Stimulated activated CD8-positive, alpha-beta memory T cell treated with anti-CD3 and anti-CD28 coated beads, Interleukin-15, amount 100 ng/mL, for 24 hours (primary cell): ENCODE measurements at places on chromosomes 7 and 10.

DNA sequence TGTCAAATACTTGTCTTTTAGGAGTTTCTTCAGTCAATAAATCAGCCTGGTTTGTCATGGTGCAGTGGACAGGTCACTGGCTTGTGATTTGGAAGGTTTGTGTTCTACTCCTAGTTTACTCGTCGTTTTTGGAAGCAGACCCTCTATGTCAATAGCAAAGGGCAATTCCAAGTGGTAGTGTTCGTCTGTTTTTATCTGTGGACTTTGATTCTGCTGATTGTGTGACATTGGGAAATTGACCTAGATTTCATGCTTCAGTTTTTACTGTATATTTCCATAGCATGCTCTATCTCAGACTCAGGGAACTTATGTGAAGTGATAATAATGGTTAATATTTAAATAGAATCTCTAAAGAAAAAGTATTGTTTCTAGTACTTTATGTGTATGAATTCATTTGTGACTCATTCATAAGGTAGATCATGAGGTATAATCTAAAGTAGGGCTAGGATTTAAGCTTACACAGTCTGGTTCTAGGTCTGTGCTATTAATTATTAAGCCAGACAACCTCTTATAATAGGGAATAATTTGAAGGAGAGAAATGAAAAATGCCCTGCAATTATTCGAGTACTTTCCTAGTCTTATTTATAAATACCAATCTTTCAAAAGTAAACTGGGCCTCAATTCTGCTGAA, 198.1 kb downstream of the REEP3 start:
- no peak for DNase-seq

DNA sequence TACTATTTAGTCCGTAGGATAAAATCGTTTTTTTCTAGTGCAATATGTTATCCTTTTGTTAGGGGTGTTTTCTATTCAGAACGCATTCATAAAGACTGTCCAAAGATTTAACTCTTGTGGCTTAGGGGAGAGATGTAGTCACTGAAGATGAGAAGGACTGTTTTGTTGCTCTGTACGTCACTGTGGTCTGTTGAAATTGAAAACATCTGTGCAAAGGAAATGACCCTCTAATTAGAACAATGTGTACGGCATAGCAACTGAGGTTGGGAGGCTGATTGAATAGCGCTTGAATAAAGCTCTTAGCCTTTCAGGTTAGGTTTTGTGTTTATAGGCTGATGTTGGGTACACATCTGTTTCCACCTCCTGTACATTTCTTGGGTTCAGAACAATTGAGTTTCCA, 453.4 kb upstream of the AKR1E2 start:
- no peak for DNase-seq

- no peak for DNase-seq
Observed at GRCh38 chr10:110931769-110932381, 12.5 kb downstream of the SHOC2 start.

DNA sequence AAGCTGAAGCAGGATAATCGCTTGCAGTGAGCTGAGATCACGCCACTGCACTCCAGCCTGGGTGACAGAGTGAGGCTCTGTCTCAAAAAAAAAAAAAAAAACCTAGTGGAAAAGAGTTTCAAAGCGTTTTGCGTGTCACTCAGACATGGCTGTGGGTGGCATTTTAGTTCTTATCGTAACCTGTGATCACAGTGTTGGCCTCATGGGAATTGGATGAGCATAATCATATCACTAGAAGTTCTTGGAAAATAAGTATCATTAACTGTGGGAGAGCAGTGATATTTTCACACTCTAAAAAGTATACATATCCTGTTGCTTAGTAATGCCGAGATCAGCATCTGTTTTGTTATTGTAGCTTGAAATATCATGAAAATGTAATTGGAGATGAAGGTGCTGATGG, 92.6 kb downstream of the CREM start:
- no peak for DNase-seq

- no peak for DNase-seq
Observed at GRCh38 chr10:12214763-12215218, 18.8 kb downstream of the CDC123 start.

DNA sequence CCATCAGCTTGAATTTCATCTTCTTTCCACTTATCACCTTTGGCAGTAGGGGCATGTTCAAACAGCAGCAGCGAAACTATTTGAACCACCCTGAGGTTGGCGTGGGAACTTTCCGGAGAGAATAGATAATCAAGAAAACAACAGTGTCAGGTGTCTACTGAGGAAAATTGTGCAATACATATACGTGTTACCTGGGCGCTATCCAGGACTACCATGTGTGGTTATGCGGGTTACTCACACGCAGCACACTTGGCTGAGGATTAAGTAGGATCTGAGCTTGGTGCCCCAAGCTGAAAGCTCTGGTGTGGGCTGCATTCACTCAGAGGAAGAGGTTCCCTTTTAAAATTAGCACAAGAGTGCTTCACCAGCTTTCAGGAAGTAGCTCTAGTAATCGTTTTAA, 8.8 kb upstream of the ABI1 start:
- DNase-seq = no peak

GRCh38 chr10:80104066-80104926, 25.8 kb downstream of the TMEM254 start:
- no peak for DNase-seq

DNA sequence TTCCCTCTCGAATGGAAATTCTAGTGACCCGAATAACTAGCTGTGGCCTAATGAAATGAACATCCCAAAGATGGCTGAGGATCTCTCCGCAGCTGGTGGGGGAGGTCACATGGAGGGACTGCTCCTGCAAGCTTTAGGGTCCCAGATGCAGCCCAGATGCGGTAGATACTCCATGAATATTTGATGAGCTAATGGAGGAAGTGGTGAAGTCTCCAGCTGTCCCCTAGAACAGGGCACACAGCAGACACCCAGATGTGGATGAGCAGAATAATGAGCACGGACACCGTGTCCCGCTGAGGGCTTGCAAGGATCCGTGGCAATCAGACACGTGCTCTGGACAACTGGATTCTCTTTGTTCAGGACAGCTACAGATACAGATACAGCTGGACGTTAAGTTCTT, 59.2 kb downstream of the DENND2A start:
- no peak for DNase-seq

DNA sequence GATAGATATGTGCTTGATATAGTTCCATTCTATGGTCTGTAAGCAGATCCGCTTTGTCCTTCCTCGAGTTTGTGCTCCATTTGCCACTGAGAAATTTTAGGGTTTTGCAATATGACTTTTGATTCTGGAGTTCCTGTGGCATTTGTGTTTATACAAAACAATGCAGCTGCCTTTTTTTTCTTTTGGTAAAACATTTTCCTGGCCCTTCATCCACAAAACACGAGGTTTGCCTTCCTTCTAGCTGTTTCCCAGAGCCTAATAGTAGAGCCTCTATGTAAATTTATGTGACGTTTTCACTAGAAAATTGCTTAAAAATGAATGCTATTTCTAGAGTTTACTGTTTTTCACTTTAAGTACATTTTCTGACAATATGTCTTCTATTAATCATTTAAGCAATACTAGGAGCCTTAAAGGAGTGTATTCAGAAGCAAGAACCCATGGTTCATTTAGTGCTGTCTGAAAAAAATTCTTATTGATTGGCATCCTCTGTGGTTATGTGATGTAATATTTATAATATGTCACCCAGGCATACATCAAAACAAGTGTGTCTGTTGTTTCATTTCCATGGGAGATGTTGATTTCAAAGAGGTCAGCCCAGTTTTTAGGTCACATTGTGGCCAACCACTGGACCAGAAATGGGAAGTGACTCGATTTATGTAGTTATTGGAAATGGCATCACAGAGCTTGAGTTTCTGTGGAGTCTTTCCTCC, 618.3 kb downstream of the LRMDA start:
- DNase-seq = no peak

DNA sequence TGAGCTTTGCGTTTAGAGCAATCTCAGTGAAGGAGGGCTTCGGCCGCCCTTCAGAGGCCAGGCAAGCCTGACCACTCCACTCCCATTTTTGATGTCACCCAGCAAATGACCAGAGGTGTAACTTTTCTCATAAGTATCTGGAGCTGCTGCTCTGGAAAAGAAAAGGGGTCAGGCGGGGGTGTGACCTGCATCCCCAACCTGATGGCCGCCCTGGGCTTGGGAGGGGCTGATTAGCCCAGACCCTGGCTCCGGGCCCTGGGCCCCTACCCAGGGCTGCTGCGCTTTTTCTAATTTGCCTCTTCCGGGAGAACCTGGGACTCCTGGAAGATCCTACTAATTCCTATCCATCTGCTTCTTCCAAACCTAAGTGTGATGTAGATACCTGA, 9.6 kb upstream of the EBF3 start:
- DNase-seq = no peak

GRCh38 chr10:10869592-10869991, 148.1 kb upstream of the CELF2 start:
- no peak for DNase-seq

DNA sequence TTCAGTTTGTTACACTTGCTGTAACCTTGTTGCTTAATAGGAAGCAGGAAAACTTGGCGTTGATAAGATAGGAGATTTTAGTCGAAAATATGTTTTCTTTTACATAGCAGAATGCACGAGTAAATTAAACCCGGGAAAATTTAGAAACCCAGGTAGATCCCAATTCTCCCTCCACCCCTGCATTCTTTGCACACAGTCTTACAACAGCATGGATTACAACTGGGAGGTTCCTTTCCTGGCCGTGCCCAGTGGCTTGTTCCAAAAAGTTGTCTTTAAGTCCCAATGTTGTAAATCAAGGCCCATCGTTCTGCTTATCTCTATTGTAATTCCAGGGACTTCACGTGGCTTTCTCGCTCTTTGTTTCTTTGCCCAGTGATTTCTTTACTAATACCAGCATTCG, 1.1 kb upstream of the DPY19L1 start:
- no peak for DNase-seq

- no peak for DNase-seq
Observed at GRCh38 chr7:54888067-54888733, 129.2 kb upstream of the SEC61G start.

DNA sequence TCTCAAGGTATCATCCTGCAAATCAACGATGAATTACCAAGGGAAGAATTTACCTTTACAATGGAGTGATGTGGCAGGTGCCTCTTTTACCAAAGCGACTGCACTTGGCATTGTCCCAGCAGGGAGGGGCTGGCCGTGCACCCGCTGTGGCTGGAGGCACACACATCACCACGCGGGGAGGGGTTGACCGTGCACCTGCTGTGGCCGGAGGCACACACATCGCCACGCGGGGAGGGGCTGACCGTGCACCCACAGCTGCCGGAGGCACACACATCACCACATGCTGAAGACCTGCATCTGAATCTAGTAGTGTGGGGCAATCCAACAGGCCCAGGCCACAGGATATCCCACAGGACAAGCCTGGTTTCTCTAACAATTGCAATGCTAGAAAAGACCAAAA, 493.5 kb downstream of the DNAJB6 start:
- no peak for DNase-seq

- peak; percentile 37 for DNase-seq
Observed at GRCh38 chr7:134750083-134751062, 29.1 kb upstream of the CALD1 start.

GRCh38 chr7:138092486-138093028, 16.3 kb downstream of the AKR1D1 start:
- DNase-seq = no peak

DNA sequence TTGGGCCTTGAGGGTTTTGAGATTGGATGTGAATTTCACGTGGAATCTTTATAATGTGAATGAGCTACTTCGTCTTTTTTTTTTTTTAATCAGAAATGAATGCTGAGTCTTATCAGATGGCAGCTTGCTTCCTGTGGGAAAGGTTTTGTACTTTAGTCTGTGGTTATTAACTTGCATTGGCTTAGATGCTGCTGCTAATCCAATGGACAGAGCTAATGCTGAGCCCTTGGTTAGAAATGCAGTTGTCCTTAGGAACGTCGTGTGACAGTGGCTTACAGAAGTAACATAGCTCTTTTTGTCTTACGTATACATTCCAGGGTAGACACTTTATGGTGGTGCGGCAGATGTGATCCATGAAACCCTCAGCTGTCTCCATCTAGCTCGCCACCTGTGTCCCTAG, 32.8 kb downstream of the ADCY1 start:
- no peak for DNase-seq

DNA sequence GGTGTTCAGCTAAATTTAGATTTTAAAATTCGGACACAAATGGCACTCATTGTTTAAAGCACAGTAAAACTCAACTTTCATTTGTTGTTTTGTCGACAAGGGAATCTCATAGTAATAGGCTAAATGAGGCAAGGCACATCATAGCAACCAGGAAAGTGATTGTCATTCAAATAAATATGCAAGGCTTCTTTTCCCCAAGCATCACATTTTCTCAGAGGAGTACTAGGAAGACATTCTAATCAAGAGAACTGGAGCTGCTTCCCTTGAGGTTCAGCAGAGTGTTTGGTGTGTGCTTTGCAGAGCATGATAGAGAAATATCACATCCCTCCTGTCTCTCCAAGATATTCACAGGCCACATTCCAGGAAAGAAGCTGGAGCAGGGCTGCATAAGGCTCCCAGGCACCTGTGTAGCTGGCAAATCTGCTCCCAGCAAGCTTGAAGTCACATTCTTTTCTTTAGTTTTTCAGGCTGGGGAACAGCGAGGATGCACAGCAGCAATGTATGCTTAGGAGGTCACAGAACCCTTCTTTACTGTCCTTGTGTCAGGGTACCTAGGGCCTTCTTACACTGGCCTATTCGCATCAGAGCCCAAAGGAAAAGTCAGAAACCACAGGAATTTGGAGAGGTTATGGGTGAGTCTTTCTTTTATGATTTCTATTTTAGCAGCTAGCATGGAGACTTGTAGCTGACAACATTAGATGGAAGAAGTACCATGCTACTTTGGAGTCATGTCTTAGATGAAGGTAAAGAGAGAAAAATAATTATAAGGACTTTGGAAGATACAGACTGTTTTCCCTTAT, 95.9 kb upstream of the HDAC9 start:
- no peak for DNase-seq

DNA sequence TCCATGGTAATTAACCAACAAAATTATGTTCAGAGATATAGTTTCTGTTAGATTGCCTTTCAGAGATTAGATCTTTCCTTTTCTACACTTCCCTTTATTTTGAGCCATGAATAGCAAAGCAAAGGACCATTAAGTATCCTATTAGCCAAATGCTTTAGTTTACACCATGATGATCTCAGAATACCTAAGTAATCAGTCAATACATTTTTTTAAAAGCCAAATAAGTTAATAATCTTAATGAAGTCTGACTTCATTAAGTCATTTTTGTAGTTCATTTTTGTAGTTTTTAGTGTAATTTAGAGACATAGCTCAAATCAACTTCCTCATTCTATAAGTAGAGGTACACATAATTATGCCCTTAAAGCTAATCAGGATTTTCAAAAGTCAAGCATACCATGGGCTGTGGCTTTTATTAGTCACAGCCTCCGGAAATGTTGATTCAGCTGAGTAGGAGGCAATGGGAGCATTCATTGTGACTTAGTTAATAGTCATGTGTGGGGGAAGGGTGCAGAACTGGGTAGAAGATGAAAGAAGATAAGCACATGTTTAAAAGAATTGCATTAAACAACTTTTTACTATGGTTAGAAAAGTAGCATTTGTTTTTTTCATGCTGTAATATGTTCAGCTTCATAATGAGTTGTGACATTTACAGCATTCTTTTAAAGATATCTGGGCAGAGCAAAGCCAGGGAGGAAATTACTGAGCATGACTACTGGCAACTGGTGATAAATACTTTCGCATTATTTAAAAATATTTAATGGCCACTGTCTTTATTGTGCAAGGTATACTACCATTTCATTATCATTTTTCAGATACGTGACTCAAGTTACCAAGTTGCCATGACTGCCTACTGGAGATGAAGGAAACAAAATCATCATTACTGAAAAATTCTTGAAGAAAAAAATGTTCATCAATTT, 57.3 kb upstream of the CCDC71L start:
- DNase-seq = peak; percentile 24

GRCh38 chr7:99668541-99668940, 11.3 kb downstream of the CYP3A5 start:
- DNase-seq = no peak

GRCh38 chr7:80312139-80312661, 177.6 kb downstream of the GNAI1 start:
- DNase-seq = no peak
